Calu3 (cell line): ENCODE measurements at places on chromosomes 1 and 21. TPM values are rescaled to one million over a fixed set of nuclear protein-coding genes. Genes with fewer than 3 reads are reported as not detected.

LCE3D gene
- not detected in 2 replicates for total RNA-seq

EDN2 gene
- 0.28 TPM in 1 of 2 replicates, not detected in the other for total RNA-seq

LYSMD1 gene
- total RNA-seq: 7.6 and 9.7 TPM in 2 replicates

ZNF683 gene
- total RNA-seq: not detected in 2 replicates

FCER1A gene
- not detected in 2 replicates for total RNA-seq

C1orf94 gene
- not detected in 2 replicates for total RNA-seq

KCND3 gene
- total RNA-seq: 0.07 TPM in 1 of 2 replicates, not detected in the other

CFHR4 gene
- total RNA-seq: not detected in 2 replicates

STPG1 gene
- total RNA-seq: 9.1 and 10.4 TPM in 2 replicates

KCNT2 gene
- 2.4 and 3.3 TPM in 2 replicates for total RNA-seq

SLC30A2 gene
- total RNA-seq: not detected in 2 replicates

EFNA1 gene
- 33.7 and 41.7 TPM in 2 replicates for total RNA-seq

ANGPTL3 gene
- total RNA-seq: not detected in 2 replicates

CD52 gene
- total RNA-seq: not detected in 2 replicates

ADORA1 gene
- total RNA-seq: 1.5 and 1.7 TPM in 2 replicates

LENEP gene
- 1.1 and 1.5 TPM in 2 replicates for total RNA-seq

ADAMTSL4 gene
- total RNA-seq: 1.9 and 2.7 TPM in 2 replicates

OLIG2 gene
- not detected in 2 replicates for total RNA-seq

CELA3A gene
- total RNA-seq: not detected in 2 replicates

CD5L gene
- total RNA-seq: not detected in 2 replicates

CNKSR1 gene
- total RNA-seq: 28.1 and 30.6 TPM in 2 replicates

TRIM63 gene
- not detected in 2 replicates for total RNA-seq

MECR gene
- 45.9 and 46.8 TPM in 2 replicates for total RNA-seq

RWDD3 gene
- 23.3 and 25.2 TPM in 2 replicates for total RNA-seq

UBR4 gene
- 123 and 134 TPM in 2 replicates for total RNA-seq

URB1 gene
- total RNA-seq: 16.5 and 19.2 TPM in 2 replicates

TMEM52 gene
- total RNA-seq: 0.64 and 1.1 TPM in 2 replicates

BRINP3 gene
- total RNA-seq: not detected in 2 replicates

DNTTIP2 gene
- total RNA-seq: 71.8 and 76.7 TPM in 2 replicates
